ENCODE measurements at places on chromosomes 5 and 9.
A peak's percentile ranks its signal among the peaks of the same experiment; 100 is the strongest.

DNA sequence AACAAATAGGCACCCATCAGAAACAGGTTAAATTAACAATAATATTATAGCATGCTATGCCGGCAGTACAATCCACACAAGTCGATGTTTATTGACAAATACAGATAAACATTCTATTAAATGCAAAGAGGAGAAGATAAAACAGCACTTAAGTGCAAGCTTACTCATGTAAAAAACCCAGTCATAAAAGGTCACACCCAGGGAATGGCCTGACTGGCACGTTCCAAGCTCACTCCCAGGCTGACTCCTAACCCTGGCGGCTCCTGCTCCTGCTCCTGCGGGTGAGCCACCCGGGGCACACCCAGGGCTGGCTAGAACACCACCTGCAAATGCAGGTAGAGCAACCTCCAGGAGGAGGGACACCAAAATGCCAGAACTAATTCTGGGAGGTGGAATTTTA is 66.9 kb downstream of the SEMA4D start:
- no peak for ATAC-seq

- ATAC-seq = no peak
These were observed 292.5 kb downstream of the PARP8 start for GRCh38 chr5:50958852-50959457.

- ATAC-seq = no peak
These were observed 19.6 kb upstream of the HRH2 start for GRCh38 chr5:175638305-175638704.

DNA sequence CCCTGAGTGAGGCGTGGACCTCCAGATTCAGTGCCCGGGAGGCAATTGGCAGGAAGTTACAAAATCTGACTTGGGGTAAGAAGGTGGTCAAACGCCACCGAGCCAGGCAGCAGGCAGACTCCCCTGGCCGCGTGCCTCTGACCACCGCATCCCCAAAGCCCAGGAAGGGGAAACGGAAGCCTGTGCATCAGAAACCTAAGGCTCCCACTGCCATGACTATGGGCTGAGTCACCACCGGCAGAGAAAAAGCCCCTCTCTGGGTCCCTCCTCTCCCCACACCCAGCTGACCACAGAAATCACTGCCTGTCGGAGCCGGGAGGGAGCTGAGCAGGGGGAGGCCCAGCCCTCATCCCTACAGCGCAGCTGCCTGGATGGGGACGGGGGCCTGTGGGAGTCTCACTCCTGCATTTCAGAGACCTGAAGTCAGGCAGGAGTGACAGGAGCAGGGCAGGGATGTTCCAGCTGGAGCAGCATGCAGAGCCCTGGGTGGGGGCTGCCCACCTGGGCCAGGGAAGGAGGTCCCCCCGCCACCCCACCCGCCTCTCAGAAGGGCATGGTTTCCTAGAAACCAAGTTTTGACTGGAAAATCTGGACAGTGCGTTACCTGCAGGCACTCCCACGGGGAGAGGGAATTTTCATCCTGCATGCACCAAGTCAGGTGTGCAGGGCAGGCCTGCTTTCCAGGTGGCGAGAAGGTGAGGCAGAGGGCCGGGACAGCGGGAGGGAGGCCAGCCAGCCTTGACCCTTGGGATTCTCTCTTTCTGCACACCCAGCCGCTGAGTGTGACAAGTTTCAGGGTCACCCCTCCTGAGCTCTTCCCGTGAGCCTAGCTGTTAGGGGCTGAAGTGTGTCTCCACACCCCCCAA is 68.2 kb downstream of the LRSAM1 start:
- peak; percentile 97 for ATAC-seq

DNA sequence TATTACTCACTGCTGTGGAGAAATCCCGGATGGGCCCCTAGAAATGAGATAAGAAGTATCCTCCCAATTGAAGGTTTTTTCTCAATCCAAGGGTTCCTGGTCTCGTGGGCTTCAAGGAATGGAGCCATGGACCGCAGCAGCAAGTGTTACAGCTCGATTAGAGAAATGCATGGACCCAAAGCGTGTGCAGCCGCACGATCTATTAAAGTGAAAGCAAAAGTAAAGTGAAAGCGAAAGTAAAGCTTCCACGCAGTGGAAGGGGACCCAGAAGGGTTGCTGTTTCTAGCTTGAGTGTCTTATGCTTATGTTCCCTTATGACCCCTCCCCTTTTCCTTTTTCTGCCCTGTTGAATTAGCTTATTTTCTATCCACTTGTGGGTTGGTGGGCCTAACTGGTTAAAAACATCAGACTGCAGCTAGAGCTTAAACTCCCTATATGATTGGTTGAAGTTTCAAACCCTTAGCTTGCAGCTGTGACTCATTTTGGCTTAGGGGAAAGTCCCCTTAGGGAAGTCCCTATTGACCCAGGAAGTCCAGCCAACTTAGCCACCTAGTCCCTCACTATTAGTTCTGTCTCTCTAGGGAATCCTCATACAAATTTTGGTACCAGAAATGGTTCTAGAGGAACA is 1111.8 kb downstream of the TAF11L14 start:
- ATAC-seq = peak; percentile 65

- ATAC-seq = no peak
These were observed 143.3 kb downstream of the GABBR2 start for GRCh38 chr9:98565152-98566135.

DNA sequence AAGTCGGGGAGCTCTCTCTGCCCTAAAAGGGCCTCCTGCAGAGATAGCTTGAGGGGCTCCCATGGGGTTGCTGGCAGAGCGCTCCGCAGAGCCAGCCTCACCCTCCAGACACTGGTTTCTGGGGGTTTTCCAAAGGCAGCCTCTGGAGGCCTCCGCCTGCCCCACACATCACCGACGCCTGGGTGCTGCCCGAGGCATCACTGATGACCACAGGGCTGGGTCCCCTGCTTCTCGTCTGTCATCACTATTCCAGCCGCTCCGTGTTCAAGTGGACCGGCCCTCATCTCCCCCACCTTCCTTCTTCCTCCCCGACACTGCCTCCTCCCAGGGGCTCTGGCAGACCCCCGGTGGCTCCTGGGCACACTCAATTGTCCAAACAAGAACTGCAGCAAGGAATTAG is 64.1 kb upstream of the IRX4 start:
- no peak for ATAC-seq

DNA sequence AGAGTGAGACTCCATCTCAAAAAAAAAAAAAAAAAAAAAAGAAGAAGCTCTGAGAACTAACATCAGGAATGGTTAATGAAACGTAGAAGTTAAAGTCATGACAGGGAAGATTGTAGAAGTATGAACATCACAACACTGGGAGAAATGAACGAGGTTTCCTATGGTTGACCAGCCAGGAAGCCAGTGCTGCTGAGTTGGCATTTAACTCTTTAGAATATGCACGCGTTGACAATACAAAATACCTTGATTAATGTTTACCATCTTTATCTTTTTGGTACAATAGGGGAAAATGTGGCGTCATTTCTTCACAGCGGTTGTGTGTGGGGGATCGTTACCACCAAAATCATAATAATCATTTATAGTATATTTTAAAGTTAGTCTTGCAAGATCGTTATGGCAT is 32.0 kb downstream of the ABO start:
- no peak for ATAC-seq

DNA sequence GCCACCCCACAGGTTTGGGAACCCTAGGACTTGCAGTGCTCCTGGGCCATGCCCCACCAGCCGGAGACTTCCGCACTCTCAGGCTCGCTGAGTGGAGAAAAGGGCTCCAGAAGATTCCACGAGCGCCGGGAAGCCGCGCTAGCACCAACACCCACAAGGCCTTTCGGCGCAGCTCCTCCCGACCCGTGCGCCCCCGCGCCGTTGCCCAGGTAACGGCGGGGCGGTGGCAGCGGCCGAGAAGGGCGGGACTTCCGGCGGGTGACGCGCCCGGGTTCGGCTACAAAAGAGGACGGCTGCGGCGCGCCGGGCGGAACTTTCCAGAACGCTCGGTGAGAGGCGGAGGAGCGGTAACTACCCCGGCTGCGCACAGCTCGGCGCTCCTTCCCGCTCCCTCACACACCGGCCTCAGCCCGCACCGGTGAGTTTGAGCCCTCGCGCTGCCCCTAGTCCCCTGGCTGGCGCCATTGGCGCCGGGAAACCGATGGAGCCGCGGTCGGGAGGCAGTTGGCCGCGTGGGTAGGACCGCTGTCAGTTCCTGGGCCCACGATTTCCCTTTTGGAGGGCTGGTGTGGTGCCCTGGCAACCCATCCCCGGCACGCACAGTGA is at the start of gene DNAJA1:
Gene DNAJA1 (plus strand): TSS at position 308 of the 606 bp plus-strand sequence. CDS start 1,212 bp downstream, outside the sequence.
- ATAC-seq = peak; percentile 85

DNA sequence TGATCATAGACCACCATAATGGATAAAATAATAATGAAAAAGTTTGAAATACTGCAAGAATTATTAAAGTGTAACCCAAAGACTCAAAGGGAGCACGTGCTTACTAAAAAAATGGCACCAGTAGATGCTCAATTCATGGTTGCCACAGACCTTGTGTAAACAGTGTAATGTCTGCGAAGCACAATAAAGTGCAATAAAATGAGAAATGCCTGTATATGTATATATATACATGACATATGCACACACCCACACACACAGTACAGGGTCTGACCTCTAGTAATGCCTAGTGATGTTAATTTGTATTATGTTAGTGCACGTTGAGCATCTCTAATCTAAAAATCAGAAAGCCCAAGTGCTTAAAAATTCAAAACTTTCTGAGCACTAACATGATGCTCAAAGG is 52.3 kb downstream of the FBXO38 start:
- no peak for ATAC-seq

- peak; percentile 23 for ATAC-seq
These were observed 51.1 kb downstream of the C9orf50 start for GRCh38 chr9:129569502-129570449.

- no peak for ATAC-seq
These were observed 172.8 kb downstream of the APBA1 start for GRCh38 chr9:69499407-69499806.

DNA sequence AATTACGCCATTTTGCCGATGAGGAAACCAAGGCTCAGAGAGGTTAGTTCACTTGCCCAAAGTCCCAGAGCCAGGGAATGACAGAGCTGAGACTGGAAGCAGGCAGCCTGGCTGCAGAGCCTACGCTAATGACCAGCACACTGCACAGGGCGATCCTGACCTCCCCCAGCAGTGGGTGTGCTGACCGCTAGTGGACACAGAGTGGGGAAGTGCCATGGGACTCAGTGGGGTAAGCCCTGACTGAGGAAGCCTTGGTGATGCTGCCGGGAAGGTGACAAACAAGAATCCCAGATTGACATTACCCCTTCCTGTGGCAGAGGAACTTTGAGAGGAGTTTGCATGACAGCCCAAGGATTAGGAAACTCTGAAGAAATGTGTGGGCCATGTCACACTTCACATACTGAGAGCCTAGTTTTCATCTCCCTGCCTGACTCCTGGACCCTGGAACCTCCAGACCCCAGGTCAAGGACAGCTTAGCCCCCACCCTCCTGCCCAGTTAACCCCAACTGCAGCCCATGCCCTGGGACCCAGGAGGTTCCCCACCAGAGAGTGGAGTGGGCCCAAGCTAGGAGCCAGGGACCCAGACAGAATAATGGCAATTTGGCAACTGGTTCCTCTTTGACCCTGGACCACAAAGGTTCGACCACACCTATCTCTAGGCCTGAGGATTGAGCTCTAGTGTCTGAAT is 19.7 kb upstream of the CSF1R start:
- no peak for ATAC-seq

DNA sequence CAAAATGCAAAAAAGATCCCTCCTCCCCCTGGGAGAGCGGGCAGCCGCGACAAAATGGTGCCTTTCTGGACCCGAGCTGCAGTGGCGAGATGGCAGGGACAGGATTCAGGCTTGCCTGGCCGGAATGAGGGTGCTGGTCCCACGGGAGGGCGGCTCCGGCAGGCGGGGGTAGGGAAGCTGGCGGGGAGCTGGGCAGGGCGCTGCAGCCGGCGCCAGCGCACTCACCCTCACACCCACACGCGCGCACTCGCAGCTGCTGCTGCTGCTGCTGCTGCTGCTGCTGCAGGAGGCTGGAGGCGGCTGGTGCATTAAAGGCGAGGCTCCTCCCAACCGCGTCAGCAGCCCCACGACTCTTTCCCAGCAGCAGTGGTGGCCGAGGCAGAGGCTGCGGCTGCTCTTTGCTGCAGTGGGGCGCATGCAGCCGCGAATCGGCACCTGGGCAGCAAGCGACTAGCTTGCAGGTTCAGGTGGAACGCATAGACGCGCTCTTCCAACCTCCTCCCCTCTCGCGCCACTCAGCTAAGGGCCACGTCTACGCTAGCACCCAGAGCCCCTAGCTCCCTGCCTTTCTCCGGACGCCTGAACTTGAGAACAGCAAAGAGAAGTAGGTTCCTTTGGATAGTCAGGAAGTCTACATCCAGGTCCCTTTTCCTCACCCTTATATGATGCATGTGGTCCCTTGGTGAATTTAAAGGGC is at the start of gene PPP2R2B:
Gene PPP2R2B (minus strand): TSS at position 282 of the 697 bp plus-strand sequence.
- ATAC-seq = peak; percentile 85

GRCh38 chr9:102518324-102518723 is 476.8 kb upstream of the CYLC2 start:
- no peak for ATAC-seq

DNA sequence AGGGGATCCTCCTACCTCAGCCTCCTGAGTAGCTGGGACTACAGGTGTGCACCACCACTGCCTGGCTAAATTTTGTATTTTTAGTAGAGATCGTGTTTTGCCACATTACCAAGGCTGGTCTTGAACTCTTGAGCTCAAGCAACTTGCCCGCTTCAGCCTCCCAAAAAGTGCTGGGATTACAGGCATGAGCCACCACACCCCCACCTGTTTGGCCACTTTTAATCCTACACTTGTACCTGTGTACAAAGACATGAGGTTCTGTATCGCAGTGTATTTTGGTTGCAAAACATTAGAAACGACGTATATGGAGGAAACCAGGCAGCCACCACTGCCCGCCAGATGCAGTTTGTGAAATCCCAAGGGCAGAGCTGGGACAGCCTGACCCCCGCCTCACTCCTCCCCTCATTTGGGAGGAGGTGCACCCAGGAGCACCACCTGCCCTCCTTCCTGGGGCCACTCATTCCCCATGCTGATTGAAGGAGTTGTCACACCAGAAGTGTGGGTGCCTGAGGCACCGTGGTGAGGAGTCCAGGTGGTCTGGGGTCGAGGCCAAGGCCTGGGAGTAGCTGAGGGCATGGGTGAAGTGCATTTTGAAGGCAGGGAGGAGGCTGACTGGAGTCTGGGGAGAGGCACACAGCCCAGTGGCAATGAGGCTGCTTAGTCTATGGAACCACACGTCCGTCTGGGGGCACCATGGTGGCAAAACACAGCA is 39.3 kb upstream of the OLFM1 start:
- ATAC-seq = no peak

DNA sequence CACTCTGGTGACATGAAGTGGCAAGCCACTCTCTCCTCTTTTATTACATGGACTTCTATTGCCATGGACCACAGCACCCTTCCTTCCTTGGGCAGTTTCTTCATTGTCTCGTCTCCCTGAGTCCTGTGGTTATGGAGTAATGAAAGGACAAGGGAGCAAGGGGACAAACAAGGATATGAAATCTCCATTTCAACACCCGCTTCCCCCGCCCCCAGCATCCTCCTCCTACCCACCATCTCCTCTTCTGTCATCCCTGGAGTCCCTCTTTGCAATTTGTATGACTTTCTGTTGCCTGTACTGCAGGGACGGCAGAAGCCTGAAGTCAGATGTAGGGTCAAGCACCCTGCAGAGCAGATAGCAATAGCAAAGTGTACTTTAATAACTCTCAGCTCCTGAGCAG is 300.7 kb upstream of the CLINT1 start:
- no peak for ATAC-seq
